Naive thymus-derived CD4-positive, alpha-beta T cell (primary cell): ENCODE measurements at places on chromosomes 7 and 10. TPM values are rescaled to one million over a fixed set of nuclear protein-coding genes. Genes with fewer than 3 reads are reported as not detected.

Gene KLF14
- not detected for total RNA-seq

Gene AKR1C2
- not detected for total RNA-seq

Gene ADAMTS14
- 0.08 TPM for total RNA-seq

Gene NPFFR1
- total RNA-seq: not detected

Gene ELN
- 0.11 TPM for total RNA-seq

Gene CCDC172
- not detected for total RNA-seq

- H3K27ac ChIP-seq: no peak overlapping the region
- H3K36me3 ChIP-seq: no peaks in the 10 kb centered on the region
- no peak for DNase-seq
- H3K27me3 ChIP-seq: no peaks in the 10 kb centered on the region
- no peak overlapping the region for H3K4me3 ChIP-seq
These were observed 133.5 kb downstream of the PTPN20 start for GRCh38 chr10:47044741-47045140.

DNA sequence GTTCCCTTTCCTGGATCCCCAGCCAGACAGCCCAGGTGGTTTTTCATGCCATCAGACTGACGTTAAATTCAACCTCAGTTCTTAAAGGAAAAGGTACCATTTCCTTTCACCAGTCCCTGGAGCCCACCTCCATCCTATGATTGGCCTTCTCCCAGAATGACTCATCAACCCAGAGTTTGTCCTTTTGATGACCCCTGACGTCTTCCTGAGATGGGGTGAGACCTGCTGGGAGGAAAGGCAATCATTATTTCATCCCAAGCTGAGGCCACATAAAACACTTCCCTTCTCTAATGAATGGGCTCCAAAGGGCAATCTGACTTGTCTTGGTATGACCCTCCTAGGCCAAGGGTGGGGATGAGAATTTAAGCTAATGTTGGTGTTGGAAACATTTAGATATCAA, 750.7 kb downstream of the SUGCT start:
- H3K36me3 ChIP-seq: no peaks in the 10 kb centered on the region
- no peaks in the 10 kb centered on the region for H3K27me3 ChIP-seq
- no peak for DNase-seq
- no peak overlapping the region for H3K4me3 ChIP-seq
- no peak overlapping the region for H3K27ac ChIP-seq
- no peaks in the 10 kb centered on the region for H3K4me1 ChIP-seq

- no peaks in the 10 kb centered on the region for H3K27me3 ChIP-seq
- H3K27ac ChIP-seq: no peak overlapping the region
- no peak overlapping the region for H3K4me3 ChIP-seq
These were observed 796.8 kb downstream of the XPNPEP1 start for GRCh38 chr10:109126541-109126940.

GRCh38 chr10:86261941-86262687, 104.5 kb downstream of the GRID1 start:
- DNase-seq: no peak
- peaks cover 3% of the 10 kb centered on the region for H3K27me3 ChIP-seq
- H3K4me3 ChIP-seq: no peak overlapping the region
- no peaks in the 10 kb centered on the region for H3K4me1 ChIP-seq
- H3K27ac ChIP-seq: no peak overlapping the region
- no peaks in the 10 kb centered on the region for H3K36me3 ChIP-seq

DNA sequence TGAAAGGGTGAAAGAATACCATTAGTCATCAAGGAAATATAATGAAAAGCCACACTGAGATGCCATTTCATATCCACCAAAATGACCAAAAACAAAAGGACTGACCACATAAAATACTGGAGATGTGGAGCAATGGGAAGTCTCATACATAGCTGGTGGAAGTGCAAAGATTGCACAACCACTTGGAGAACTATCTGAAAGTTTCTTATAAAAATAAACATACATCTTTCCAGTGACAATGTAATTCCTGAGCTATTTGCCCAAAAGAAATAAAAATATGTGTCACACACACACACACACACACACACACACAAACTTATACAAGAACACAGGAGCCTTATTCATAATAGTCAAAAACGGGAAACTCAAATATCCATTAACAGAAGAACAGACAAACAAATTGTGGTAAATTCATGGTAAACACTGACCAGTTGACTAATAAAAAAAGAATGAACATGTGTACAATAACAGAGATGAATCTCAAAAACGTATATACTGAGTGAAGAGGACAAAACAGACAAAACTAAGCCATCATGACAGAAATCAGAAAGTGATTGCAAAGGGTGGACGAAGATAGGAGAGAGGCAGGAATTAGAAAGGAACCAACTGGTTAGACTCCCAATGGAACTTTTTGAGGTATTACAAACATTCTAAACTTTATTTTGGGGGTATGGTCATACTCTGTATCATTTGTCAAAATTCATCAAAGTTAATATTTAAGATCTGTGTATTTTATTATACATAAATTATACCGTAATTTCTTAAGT, 21.5 kb downstream of the WASL start:
- H3K27ac ChIP-seq: no peak overlapping the region
- DNase-seq: no peak
- H3K4me1 ChIP-seq: peaks cover 18% of the 10 kb centered on the region
- no peaks in the 10 kb centered on the region for H3K36me3 ChIP-seq
- no peak overlapping the region for H3K4me3 ChIP-seq

GRCh38 chr10:14162629-14163344, 167.9 kb downstream of the FRMD4A start:
- no peak overlapping the region for H3K4me3 ChIP-seq
- DNase-seq: no peak
- no peak overlapping the region for H3K27ac ChIP-seq
- no peaks in the 10 kb centered on the region for H3K27me3 ChIP-seq
- H3K4me1 ChIP-seq: no peaks in the 10 kb centered on the region
- H3K36me3 ChIP-seq: no peaks in the 10 kb centered on the region

DNA sequence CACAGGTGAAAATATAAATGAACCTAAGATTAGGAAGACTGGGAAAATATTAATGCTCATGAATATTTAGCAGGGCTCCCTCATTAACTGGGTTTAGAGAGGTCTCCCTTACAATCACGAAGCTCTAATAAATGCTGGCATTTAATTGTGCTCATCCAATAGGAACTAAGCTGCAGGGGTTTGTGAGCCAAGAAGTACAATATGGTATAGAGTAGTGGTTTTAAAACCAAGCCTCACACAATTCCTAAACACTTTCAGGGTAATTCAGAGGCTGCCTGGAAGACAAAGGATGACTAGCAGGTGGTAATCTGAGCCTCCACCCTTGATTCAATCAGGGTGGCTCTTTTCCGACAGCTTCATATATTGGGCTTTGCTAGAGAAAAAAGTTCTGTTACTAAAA, 103.3 kb downstream of the GPAM start:
- no peak overlapping the region for H3K4me3 ChIP-seq
- no peaks in the 10 kb centered on the region for H3K4me1 ChIP-seq
- H3K27ac ChIP-seq: no peak overlapping the region
- no peak for DNase-seq

DNA sequence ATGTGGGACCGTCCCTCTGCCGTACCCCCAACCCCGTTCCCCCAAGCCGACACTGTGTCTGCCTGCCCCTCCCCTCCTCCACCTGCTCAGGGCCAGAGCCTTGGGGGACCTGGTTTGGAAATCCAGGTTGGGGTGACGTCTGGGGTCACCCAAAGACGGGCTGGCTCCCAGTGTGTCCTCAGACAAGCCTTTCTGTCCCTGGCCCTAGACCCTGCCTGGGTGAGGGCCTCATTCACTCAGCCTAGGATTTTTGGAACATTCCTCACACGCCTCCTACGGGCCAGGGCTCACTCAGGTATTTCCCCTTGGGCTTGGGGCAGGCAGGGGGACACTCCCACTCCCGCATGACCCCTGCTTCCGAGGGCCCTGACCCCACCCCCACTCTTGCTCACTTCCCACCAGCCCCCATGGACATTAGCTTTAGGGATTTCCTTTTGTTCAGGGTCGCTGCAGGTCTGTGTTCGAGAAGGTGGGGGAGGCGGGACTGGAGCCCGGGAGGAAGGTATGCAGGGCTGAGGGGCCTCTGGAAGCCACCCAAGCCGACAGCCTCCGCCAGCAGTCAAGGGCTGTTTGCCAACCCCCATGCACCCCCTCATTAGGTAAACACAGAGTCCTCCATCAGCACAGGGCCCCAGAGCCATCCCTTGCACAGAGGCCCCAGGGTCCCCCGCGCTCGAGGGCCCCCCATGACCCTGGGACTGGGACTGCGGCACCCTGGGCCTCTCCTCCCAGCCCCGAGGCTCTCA, 35.1 kb downstream of the PDGFA start:
- H3K27me3 ChIP-seq: no peaks in the 10 kb centered on the region
- H3K4me1 ChIP-seq: no peaks in the 10 kb centered on the region

- peaks cover 3% of the 10 kb centered on the region for H3K4me1 ChIP-seq
- H3K4me3 ChIP-seq: no peak overlapping the region
- peak; percentile 43 for DNase-seq
- no peaks in the 10 kb centered on the region for H3K27me3 ChIP-seq
- H3K36me3 ChIP-seq: no peaks in the 10 kb centered on the region
These were observed 10.6 kb upstream of the GRB10 start for GRCh38 chr7:50793120-50793946.

- H3K4me3 ChIP-seq: peak overlapping the region; percentile 84
- H3K36me3 ChIP-seq: no peaks in the 10 kb centered on the region
- peak overlapping the region; percentile 96 for H3K27ac ChIP-seq
- H3K4me1 ChIP-seq: peaks cover 5% of the 10 kb centered on the region
- DNase-seq: no peak
These were observed 484 bp downstream of the ZNF438 start for GRCh38 chr10:31031205-31031557.

GRCh38 chr7:138584696-138585095, 116.5 kb downstream of the SVOPL start:
- no peak for DNase-seq
- H3K27ac ChIP-seq: no peak overlapping the region
- no peaks in the 10 kb centered on the region for H3K4me1 ChIP-seq
- H3K27me3 ChIP-seq: no peaks in the 10 kb centered on the region
- H3K4me3 ChIP-seq: no peak overlapping the region

DNA sequence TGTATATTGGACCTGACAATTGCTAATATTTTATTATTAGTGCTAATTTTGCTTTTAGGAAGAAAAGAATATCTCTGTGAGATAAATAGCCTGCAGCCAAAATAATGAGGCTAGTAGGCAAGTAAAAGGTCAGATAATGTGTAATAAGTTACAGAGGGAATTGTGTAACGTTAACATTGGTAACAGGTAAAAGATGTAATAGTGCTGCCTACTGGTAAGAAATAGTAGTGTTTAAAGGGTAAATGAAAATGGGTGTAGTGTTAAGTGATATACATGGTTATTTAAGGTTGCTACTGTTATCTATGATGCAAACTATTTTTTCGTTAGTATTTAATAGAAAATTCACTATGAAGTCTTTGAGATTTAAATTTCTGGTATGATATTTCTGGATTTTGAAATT, 9.2 kb upstream of the FOXP2 start:
- DNase-seq: no peak
- H3K27ac ChIP-seq: no peak overlapping the region
- no peak overlapping the region for H3K4me3 ChIP-seq
- H3K36me3 ChIP-seq: no peaks in the 10 kb centered on the region

DNA sequence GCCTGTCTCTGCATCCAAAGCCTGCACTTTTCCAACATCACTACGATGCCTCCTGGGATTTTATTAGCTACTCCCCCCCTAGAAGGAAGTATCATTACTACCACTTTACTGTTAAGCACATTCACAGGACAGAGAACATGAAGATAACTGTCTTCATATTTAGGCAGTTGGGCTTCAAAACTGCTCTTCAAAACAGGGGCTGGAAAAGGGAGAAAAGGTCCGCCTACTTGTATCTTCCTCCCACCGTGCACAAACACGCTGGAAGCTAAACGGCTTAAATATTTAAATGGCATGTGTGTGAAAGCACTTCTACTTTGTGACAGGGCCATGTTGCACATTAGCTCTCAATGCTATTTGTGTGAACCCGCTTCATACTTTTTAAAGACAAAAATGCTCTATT, 999 bp downstream of the ITIH5 start:
- H3K27me3 ChIP-seq: peaks cover 13% of the 10 kb centered on the region
- no peak for DNase-seq

DNA sequence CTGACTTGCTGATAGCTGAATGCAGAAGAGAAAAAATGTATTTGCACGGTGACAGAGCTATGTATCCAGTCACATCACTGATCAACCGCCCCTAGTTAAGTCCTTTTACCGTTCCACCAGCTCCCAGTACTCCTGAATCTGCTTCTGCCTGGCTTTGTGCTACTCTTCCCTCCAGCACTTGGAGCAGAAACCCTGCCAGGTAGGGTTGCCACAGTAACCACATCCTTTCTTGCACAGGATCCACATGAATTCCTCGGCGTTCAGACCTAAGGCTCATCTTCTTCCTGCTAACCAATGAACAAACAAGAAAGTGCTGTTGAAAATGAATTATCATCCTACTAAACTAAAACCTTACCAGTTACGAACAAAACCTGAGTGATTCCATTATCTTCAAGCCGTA, 52.0 kb upstream of the KCTD7 start:
- H3K27me3 ChIP-seq: no peaks in the 10 kb centered on the region
- no peak overlapping the region for H3K4me3 ChIP-seq
- no peak overlapping the region for H3K27ac ChIP-seq
- H3K36me3 ChIP-seq: peaks cover 37% of the 10 kb centered on the region
- DNase-seq: no peak

GRCh38 chr7:20998309-20998708, 211.6 kb upstream of the SP8 start:
- H3K27me3 ChIP-seq: no peaks in the 10 kb centered on the region
- no peak overlapping the region for H3K4me3 ChIP-seq
- DNase-seq: no peak
- no peaks in the 10 kb centered on the region for H3K4me1 ChIP-seq
- no peaks in the 10 kb centered on the region for H3K36me3 ChIP-seq

GRCh38 chr7:36765605-36766004, 41.3 kb upstream of the AOAH start:
- H3K4me1 ChIP-seq: no peaks in the 10 kb centered on the region
- no peaks in the 10 kb centered on the region for H3K36me3 ChIP-seq
- no peak for DNase-seq
- no peak overlapping the region for H3K27ac ChIP-seq
- no peak overlapping the region for H3K4me3 ChIP-seq
- H3K27me3 ChIP-seq: no peaks in the 10 kb centered on the region

GRCh38 chr7:71131256-71132126, 453 bp upstream of the GALNT17 start:
- no peak for DNase-seq
- no peaks in the 10 kb centered on the region for H3K4me1 ChIP-seq
- no peak overlapping the region for H3K4me3 ChIP-seq
- no peaks in the 10 kb centered on the region for H3K27me3 ChIP-seq
- H3K27ac ChIP-seq: no peak overlapping the region
